Thymus (tissue), 14 donors: ENCODE measurements at places on chromosomes 13 and 19. TPM values are rescaled to one million over a fixed set of nuclear protein-coding genes. Genes with fewer than 3 reads are reported as not detected.
A peak's percentile ranks its signal among the peaks of the same experiment; 100 is the strongest.

Gene KLK3
- 0.96 TPM for polyA plus RNA-seq

Gene TSSK6
- 3.0 TPM for polyA plus RNA-seq

Gene RINL
- 38.2 TPM for polyA plus RNA-seq

Gene SULT2B1
- 4.3 TPM for polyA plus RNA-seq

GRCh38 chr13:38419312-38419873 lies 69.7 kb downstream of the UFM1 start:
- H3K36me3 ChIP-seq: no peaks in the 10 kb centered on the region
- no peaks in the 10 kb centered on the region for H3K27me3 ChIP-seq
- no peak for DNase-seq
- H3K4me3 ChIP-seq: no peak overlapping the region
- no peak overlapping the region for H3K27ac ChIP-seq

DNA sequence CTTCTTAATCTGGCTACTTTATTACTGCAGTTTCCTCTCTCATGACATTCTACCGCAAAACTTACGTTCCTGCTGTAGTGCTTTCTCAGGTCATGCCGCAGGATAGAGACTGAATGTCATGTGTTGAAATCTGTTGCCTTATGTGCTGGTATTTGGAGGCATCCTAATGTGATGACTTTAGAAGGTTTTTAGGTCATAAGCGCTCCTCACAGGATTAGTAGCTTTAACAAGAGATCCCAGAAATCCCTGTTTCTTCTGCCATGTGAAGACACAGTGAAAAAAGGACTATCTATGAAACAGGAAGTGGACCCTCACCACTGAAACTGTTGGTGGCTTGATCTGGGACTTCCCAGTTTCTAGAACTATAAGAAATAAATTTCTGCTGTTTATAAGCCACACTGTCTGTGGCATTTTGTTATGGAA lies 209.3 kb downstream of the LACC1 start:
- no peak for DNase-seq
- H3K27ac ChIP-seq: peak overlapping the region; percentile 54
- H3K4me1 ChIP-seq: no peaks in the 10 kb centered on the region
- no peaks in the 10 kb centered on the region for H3K36me3 ChIP-seq
- H3K4me3 ChIP-seq: no peak overlapping the region

DNA sequence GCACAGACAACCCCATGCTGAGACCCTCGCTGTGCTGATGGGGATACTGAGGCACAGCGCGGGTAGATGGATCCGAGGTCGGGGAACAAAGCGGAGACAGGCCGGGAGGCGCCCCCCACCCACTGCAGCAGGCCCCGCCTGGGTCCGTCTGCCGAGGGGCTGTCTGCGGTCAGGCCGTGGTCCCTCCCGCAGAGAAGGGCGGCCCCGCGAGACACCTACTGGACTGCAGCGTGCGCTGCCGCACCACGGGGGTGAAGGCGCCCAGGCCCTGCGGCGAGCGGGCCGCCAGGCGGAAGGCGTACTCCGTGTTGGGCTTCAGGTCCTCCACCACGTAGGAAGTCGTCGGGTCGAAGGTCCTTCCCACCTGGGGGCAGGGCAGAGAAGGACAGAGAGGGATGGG lies 101.9 kb downstream of the PTPRS start:
- no peaks in the 10 kb centered on the region for H3K27me3 ChIP-seq
- DNase-seq: no peak
- no peaks in the 10 kb centered on the region for H3K36me3 ChIP-seq
- H3K4me3 ChIP-seq: no peak overlapping the region
- no peaks in the 10 kb centered on the region for H3K4me1 ChIP-seq

DNA sequence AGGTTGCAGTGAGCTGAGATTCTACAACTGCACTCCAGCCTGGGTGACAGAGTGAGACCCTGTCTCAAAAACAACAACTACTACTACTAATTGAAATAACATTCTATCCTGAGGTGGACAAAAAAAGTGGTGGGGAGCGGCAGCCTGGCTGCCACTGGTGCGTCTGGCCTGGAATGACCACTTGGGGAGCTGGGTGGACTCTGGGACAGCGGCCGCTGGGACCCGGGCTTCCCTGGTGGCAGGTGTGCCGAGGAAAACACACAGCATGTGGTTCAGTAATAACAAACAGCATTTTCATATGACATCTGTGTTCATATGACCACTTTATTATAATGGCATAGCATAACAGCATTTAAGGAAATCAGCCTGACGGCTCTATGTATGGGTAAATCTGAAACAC lies 33.9 kb downstream of the TFDP1 start:
- H3K27ac ChIP-seq: no peak overlapping the region
- no peaks in the 10 kb centered on the region for H3K27me3 ChIP-seq
- no peak overlapping the region for H3K4me3 ChIP-seq
- H3K36me3 ChIP-seq: peaks cover 32% of the 10 kb centered on the region
- no peak for DNase-seq
